ENCODE measurements at places on chromosomes 7 and 10. TPM values are rescaled to one million over a fixed set of nuclear protein-coding genes. Genes with fewer than 3 reads are reported as not detected.

Gene TMEM213
- total RNA-seq: not detected

GRCh38 chr7:84017651-84018050 lies 176.9 kb downstream of the SEMA3A start:
- peak; percentile 18 for DNase-seq

Gene IQCE
- total RNA-seq: 13.5 TPM

GRCh38 chr10:62580396-62580795 lies 206.2 kb downstream of the ZNF365 start:
- no peak for DNase-seq

DNA sequence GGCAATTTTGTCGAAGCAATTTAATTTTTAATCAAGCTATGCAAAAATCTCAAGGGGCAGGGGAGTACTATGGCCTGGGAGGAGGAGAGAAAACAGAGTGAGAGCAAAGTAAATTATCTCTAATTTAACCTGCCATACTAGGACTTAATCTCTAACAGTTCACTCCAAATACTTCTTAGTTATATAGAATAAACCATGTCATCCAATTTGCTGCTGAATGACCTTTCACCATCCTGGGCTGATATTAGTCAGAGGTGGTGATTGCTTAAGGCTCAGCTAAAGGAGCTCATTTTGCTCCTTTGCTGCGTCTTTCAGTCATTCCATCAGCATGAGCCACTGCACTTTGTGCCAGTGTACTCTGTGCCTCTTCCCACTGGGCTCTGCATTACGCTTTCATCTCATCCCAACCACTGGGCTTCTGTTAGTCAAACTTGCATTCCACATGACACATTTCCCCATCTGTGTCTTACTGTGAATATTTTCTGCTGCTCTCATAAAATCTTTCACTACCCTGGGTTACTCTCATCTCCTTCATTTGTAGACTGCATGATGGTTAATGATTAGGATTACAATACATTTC lies 84.3 kb downstream of the CD36 start:
- DNase-seq: no peak

Gene TRIL
- total RNA-seq: 17.4 TPM

GRCh38 chr10:61481597-61481996 lies 28.4 kb upstream of the TMEM26 start:
- DNase-seq: no peak

DNA sequence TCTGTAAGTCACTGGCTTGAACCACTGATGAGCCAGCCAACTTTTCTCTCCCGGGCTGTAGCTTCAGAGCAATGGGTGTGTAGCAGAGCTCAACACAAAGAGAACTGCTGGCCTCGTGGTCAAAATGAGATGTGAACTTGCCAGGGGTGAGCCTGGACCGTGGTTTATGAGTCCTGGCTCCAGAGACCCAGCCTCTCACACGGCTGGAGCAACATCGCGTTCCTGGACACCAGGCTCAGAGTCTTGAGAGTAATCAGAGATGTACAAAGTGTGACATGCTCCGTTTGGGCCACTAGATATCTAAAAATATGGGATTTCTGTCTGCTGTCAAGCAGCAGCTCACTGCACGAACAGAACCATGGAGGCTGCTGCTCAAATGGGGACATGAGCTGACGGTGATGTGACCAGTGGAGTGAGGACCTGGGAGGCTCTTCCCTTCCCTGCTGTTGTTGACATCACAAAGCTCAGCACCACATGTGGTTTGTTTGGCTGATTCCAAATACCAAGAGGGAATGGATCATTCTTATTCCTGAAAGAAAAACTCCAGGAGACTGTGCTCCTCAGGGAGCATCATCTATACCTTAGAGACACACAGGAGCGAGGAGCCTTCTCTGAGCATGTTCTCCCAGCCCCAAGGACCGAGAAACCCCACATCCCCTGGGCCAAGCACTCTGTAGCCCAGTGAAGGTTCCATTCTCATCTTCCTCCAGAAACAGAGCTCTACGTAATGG lies 9.2 kb upstream of the SVIL start:
- DNase-seq: no peak

Measured in spinal cord (tissue), 10 donors.